ENCODE measurements at places on chromosomes 1 and 21.

DNA sequence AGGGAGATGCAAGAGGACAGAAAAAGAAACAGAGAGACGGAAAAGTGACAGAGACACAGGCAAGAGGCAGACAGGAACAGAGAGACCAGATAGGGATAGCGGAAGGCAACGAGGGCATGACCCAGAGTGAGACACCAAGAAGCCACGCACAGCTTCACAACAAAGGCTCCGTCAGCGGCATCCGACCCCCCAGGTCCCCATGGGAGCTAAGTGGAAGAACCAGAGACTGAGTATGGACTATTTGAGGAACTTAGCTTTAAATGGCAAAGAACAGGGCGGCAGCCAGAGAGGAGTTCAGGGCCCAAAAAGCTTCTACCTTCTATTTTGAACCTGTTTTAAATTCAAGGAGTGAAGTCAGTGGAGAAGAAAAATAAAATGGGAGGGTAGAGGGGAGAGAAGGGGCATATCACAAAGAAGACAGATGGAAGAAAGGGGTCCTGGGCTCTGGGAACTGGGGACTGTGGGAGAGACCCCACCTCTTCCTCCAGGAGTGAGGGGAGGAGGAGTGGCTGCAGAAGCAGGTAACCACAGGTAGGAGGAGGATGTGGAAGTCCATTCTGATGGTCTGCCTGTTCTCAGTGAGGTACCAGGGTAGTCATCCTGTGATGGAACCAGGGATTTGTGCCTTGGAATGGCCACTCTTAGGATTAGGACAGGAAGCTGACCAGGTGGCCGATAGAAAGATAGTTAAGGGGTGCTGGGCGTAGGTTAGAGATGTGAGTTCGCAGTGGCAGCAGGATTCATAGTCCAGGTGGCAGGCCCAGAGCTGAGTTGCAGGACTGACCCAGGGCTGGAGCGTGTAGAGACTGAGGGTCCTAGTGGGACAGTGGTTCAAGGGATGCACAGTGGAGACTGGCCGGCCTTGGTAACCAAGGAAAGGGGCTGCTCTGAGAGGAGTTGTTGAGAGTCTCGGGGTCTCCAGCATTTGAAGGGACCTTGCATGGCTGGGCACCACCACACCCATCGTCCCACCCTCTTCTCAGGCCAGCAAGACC, 37.7 kb downstream of the CSMD2 start:
- DNase-seq: no peak

GRCh38 chr1:23651069-23651808, 40.4 kb upstream of the RPL11 start:
- no peak for DNase-seq

GRCh38 chr1:67850611-67851075, 17.4 kb upstream of the GNG12 start:
- DNase-seq: no peak

- no peak for DNase-seq
Observed at GRCh38 chr1:18309552-18310155, 171.1 kb upstream of the KLHDC7A start.

DNA sequence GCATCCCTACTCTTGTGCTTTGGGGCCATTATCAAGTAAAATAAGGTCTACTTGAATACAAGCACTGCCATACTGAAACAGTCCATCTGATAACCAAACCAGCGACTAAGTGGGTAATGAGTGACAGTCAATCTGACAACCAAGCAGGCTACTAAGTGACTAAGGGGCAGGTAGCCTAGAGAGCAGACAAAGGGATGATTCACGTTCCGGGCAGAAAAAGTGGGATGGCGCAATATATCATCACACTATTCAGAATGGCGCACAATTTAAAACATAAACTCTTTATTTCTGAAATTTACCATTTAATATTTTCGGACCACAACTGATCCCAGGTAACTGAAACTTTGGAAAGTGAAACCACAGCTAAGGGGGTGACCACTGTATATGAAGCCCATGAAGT, 17.7 kb downstream of the NGF start:
- no peak for DNase-seq

DNA sequence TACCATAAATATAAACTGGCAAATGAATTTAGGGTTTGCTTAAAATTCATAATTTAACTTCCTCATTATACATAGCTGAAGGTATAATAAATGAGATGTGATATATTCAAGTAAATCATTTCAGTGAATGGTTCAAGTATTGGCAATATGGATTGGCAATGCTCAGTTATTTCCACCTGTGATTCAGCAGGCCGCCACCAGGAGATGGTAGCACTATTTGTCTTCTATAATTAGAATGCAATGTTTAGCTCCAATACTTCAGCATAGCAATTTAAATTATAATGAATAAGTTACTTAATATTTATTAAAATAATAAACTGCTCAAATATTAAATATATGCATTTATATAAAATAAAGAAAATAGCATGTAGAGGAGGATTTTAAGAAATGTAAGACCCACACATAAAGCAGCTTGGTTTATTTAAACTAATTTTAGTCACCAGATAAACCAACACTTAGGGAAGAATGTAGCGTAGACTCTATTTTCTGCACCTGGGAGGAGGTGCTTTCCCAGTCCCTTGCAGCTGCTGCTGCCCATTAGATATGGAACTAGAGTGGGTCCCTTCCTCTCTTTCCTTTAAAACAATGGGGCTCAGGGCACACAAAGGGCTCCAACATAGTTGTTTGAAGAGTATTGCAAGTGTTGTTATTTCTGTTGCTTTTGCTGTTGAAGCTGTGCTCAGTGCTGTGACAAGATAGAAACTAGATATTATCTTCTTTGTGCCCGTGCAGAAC, 62.1 kb downstream of the PLPPR4 start:
- no peak for DNase-seq

GRCh38 chr1:77605246-77606026, 77.0 kb downstream of the ZZZ3 start:
- no peak for DNase-seq

GRCh38 chr1:10228528-10228927, 18.2 kb downstream of the KIF1B start:
- DNase-seq: no peak

DNA sequence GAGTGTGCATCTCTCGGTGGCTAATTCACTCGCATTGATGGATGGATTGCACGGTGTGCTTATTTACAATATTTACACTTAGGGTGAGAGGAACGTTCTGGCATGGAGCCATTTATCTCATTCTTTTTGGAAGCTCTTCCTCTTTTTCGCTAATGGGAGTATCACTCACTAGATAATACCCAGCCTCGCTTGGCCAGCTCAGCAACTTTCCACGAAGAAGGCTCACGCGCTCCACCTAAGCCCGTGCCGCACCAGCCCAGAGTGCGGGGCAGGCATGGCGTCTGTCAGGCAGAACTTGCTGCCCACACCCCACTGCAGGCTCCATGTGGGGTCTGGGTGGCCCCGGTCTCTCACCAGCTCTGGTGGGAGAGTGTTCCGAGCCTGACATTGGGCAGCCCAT, 484.9 kb downstream of the NPHP4 start:
- no peak for DNase-seq

- no peak for DNase-seq
Observed at GRCh38 chr1:202890392-202890791, 1.4 kb upstream of the RABIF start.

GRCh38 chr1:1067860-1068516, 6.1 kb downstream of the RNF223 start:
- no peak for DNase-seq

- DNase-seq: no peak
Observed at GRCh38 chr1:47557066-47557465, 119.2 kb downstream of the FOXD2 start.

DNA sequence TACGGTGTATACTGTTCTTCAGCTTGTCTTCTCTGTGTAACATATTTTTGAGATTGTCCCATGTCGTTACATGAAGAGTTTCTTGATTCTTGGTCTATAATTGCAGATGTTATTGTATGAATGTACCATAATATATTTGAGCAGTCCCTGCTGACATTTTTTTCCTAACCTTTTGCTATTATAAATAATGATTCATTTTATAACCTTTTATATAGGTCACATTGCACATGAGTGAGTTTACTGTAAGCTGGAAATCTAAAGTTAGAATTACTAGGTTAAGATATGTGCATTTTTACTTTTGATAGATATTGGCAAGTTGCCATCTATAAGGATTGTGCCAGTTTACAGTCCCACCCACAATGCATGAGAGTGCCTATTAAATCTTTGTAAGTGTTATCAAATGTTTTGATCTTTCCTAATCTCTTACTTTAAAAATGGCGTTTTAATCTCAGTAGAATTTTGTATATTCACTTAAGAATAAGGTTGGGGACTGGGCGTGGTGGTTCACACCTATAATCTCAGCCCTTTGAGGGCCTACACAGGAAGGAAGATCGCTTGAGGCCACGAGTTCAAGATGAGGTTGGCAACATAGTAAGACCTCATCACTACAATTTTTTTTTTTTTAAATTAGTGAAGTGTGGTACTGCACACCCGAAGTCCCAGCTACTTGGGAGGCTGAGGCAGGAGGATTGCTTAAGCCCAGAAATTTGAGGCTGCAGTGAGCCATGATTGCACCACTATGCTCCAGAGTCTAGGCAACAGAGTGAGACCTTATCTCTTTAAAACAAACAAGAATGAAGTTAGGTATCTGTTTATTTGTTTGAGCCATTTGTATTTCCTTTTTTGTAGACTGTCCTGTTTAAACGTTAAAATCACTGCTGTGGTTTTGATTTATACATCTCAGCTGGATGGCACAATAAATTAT, 36.5 kb downstream of the ZMYM1 start:
- DNase-seq: no peak

DNA sequence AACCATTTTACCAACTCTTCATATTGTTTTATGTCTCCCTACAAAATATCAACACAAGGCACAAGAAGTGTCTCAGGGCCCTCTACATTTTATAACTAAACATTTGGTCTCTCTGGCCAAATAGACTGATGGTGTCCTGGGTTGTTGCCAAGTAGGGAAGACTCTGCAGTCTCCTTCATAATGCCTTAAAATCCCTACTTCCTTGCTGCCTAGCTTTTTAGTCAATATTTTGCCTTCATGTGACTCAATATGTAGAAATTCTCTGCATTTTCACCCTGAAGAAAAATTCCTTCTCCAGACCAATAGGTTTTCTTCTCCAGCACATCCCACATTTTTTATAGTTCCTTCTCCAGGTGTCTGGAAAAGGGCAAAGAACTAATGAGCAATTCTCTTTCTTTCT, 72.6 kb upstream of the IPO9 start:
- no peak for DNase-seq
